ENCODE measurements at places on chromosomes 4 and X. TPM values are rescaled to one million over a fixed set of nuclear protein-coding genes. Genes with fewer than 3 reads are reported as not detected.

GRCh38 chr4:18138076-18138665 lies 116.6 kb upstream of the LCORL start:
- no peaks in the 10 kb centered on the region for H3K27me3 ChIP-seq
- no peaks in the 10 kb centered on the region for H3K4me1 ChIP-seq
- H3K36me3 ChIP-seq = no peaks in the 10 kb centered on the region
- DNase-seq = no peak

DNA sequence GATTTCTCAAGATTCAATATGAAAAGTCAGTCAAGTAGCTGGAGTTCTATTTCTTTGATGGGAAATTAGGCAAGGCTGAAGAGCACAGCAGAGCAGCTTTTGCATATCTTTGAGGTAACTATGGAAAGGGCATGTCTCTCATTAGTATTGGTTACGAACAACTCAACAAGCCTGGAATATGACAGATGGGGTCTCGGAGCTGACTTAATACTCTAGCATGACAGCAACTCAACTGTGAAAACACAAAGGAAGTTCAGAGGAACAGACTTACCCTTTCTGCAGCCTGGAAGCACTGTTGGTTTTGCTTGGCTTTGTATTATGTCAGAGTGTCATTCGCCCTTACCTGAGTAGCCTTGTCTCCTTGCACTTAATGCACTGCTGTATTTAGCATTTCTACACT lies 79.9 kb upstream of the AADAT start:
- no peaks in the 10 kb centered on the region for H3K4me1 ChIP-seq
- no peak overlapping the region for H3K27ac ChIP-seq
- H3K4me3 ChIP-seq = no peak overlapping the region

The MAMLD1 gene
- total RNA-seq = 1.8 TPM

GRCh38 chr4:77706717-77707116 lies 101.1 kb downstream of the CXCL13 start:
- no peak overlapping the region for H3K4me3 ChIP-seq
- H3K27me3 ChIP-seq = no peaks in the 10 kb centered on the region
- H3K27ac ChIP-seq = no peak overlapping the region
- no peak for DNase-seq

DNA sequence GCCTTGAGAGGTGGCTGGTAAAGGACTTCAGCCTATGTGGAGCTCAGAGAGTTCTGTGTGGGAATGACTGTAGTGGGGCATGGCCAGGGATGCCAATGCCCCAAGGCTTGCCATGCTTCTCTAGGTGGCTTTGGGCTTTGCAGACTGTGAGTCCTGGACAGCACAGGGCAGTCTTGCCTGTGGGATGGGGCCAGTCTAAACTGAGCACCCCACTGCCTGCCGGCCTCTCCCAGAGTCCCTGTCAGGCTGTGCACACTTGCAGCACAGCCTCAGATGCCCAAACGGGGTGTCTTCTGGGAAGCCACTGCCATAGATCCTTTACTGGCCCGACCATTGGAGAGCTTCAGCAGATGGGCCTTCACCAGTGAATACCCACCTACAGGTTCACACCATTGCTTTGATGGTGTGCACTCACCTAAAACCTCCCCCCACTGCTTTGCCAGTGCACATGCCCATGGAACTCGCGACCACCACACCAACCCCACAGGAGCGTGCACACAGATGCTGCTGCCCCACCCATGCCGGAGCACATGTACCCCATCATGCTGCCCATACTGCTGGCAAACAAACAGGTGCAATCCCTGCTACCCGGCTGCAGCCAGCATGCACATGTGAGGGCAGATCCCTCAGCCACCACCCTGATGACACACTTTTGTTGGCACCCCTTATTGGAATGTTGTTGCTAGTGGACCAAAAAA lies 97.3 kb upstream of the CNKSR2 start:
- H3K4me3 ChIP-seq = no peak overlapping the region
- no peaks in the 10 kb centered on the region for H3K36me3 ChIP-seq
- H3K27me3 ChIP-seq = no peaks in the 10 kb centered on the region
- H3K27ac ChIP-seq = no peak overlapping the region
- no peak for DNase-seq

GRCh38 chrX:129695937-129696336 lies 41.2 kb upstream of the APLN start:
- H3K4me3 ChIP-seq = no peak overlapping the region
- H3K27me3 ChIP-seq = no peaks in the 10 kb centered on the region
- H3K27ac ChIP-seq = no peak overlapping the region
- no peaks in the 10 kb centered on the region for H3K36me3 ChIP-seq
- DNase-seq = no peak
- no peaks in the 10 kb centered on the region for H3K4me1 ChIP-seq

DNA sequence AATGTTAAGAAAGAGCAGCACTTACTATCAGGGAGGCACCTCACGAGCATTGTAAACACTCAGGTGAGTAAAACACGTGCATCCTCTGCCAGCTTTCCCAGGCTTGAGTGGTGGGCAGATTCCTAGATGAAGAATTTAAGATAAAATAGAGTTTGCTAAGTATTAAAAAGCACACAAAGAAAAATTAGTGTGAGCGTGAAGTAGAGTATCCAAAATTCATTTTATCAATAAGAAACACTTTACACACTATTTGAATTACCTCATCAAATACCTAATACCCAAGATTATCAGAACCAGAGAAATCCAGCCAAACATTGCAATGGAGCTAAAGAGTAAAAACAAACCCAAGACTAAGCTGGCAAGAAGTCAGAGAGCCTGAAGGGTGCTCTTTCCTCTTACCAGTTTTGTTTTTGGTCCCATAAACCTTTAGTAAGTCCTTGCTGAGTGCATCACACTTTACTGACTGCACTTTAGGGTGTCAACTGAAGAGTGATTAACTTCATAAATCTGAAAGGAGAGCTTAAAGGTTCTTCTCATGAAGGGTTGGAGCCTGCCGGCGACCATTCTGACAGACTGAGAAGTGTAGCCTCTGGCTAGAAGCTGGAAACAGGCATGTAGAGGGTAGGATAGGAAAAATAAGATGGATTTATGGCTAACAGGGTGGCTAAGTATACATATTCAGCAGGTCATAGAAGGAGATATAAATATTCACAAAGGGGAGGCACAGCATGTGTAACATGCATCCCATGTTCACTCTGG lies 151.1 kb downstream of the SLC7A11 start:
- no peak overlapping the region for H3K4me3 ChIP-seq
- no peaks in the 10 kb centered on the region for H3K4me1 ChIP-seq
- no peak for DNase-seq
- peaks cover 5% of the 10 kb centered on the region for H3K27me3 ChIP-seq
- no peaks in the 10 kb centered on the region for H3K36me3 ChIP-seq
- no peak overlapping the region for H3K27ac ChIP-seq

The GPR143 gene
- total RNA-seq = not detected

The XAGE2 gene
- not detected for total RNA-seq

- H3K4me1 ChIP-seq = no peaks in the 10 kb centered on the region
- H3K36me3 ChIP-seq = no peaks in the 10 kb centered on the region
- peak; percentile 22 for DNase-seq
- H3K27me3 ChIP-seq = no peaks in the 10 kb centered on the region
- H3K27ac ChIP-seq = no peak overlapping the region
Measured at GRCh38 chr4:6019316-6020263, 1.4 kb upstream of the C4orf50 start.

The SPANXA2 gene
- not detected for total RNA-seq

DNA sequence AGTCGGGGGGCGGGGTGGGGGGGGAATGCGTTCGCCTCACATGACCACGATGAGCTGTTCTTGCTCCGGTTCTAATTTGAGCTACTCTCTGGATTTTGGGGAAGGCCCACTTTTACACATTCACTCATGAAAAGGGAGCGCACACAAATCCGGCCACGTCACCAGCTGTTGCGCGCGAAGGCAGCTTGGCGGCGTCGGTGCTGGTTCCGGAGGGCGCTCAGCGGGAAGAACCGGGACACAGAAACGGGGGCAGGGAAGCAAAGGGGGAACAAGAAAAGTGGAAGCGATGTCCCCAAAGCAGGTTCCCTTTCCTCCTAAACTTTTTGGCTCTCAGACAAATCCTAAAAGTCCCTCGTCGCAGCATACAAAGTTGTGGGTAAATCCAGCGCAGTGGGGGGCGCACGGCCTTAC lies 605 bp downstream of the ANXA5 start:
- peak overlapping the region; percentile 69 for H3K27ac ChIP-seq
- peak overlapping the region; percentile 85 for H3K4me3 ChIP-seq
- no peaks in the 10 kb centered on the region for H3K36me3 ChIP-seq
- H3K4me1 ChIP-seq = peaks cover 13% of the 10 kb centered on the region
- H3K27me3 ChIP-seq = no peaks in the 10 kb centered on the region

DNA sequence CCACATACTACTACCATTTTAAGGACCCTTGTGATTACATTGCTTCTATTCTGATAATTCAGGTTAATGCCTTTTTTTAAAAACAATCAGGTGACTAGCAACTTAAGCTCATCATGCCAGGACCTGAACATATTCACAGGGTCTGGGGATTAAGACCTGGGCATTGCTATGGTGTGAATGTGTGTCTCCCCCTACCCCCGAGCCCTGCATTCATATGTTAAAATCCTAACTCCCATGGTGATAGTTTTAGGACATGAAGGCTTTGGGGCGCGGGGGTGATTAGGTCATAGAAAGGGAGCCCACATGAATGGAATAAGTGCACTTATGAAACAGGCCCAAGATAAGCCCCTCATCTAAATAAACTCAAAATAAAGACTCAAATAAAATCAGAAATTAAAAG lies 734.4 kb upstream of the PABPC4L start:
- H3K4me3 ChIP-seq = no peak overlapping the region
- no peaks in the 10 kb centered on the region for H3K27me3 ChIP-seq
- H3K27ac ChIP-seq = no peak overlapping the region
- no peak for DNase-seq
- no peaks in the 10 kb centered on the region for H3K36me3 ChIP-seq
- H3K4me1 ChIP-seq = no peaks in the 10 kb centered on the region

- DNase-seq = no peak
- H3K36me3 ChIP-seq = no peaks in the 10 kb centered on the region
- peaks cover 16% of the 10 kb centered on the region for H3K4me1 ChIP-seq
- H3K4me3 ChIP-seq = no peak overlapping the region
Measured at GRCh38 chr4:53361451-53361850, 4.4 kb downstream of the SCFD2 start.

The ADGRG4 gene
- not detected for total RNA-seq

The ZNF732 gene
- total RNA-seq = not detected

The SPARCL1 gene
- not detected for total RNA-seq

- H3K36me3 ChIP-seq = no peaks in the 10 kb centered on the region
- no peaks in the 10 kb centered on the region for H3K4me1 ChIP-seq
- no peak for DNase-seq
- H3K27ac ChIP-seq = no peak overlapping the region
- no peaks in the 10 kb centered on the region for H3K27me3 ChIP-seq
- H3K4me3 ChIP-seq = no peak overlapping the region
Measured at GRCh38 chr4:56123547-56123946, 174.8 kb downstream of the CEP135 start.

The CYBB gene
- 127 TPM for total RNA-seq

DNA sequence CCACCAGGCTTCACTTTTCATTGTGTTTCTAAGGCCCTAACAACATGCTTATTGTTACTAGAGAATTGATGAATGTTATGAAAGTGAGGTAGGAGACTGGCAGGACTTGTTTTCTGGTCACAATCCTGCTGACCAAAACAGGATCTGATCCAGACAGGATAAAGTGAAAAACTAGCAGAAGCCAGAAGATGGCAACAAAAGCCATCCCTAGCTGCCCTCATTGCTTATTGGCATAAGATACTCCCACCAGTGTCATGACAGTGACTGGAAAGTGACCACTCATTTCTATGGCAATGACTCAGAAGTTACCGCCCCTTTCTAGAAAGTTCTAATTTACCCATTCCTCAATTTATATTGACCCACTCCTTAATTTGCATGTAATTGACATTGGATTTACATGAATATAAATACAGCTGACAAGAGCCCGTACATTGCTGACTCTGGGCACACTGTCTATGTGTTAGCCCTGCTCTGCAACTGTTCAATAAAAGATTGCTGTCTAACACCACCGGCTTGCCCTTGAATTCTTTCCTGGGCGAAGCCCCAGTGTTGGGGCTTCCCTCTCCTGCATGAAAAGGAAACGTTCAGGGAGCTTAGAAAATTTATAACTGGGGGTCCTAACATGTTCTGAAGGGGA lies 30.0 kb upstream of the FGG start:
- H3K4me1 ChIP-seq = no peaks in the 10 kb centered on the region
- no peak for DNase-seq
- no peaks in the 10 kb centered on the region for H3K27me3 ChIP-seq
- no peak overlapping the region for H3K27ac ChIP-seq

All from B cell (primary cell).